SJSA1 (cell line): ENCODE measurements at places on chromosomes 7 and 10. TPM values are rescaled to one million over a fixed set of nuclear protein-coding genes. Genes with fewer than 3 reads are reported as not detected.

Gene MYL7
- not detected in 2 replicates for total RNA-seq

Gene RNF148
- total RNA-seq = 0.39 TPM in 1 of 2 replicates, not detected in the other

Gene DCLRE1A
- total RNA-seq = 10.6 and 14.6 TPM in 2 replicates

Gene CDC14C
- total RNA-seq = not detected in 2 replicates

Gene MSS51
- total RNA-seq = 0.22 and 0.71 TPM in 2 replicates

Gene FBXL13
- total RNA-seq = 0.16 and 0.18 TPM in 2 replicates

DNA sequence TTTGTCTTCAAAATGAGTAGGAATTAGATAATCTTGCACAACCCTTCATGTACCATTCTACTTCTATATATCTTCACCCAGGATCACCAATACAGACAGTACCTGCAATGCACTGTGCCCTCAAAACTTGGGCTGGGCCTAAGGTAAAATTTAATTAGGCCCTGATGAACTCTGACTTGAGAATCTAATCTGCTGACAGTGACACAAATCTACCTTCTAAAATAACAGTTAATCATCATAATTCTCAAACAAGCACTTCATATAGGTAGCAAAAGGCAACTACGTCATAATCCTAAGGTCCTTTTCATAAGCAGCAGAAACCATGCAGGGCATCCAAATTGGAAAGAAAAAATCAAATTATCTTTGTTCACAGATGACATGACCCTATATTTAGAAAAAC is 4.1 kb downstream of the ZNF25 start:
- peaks cover 5% of the 10 kb centered on the region; the same call in 1 of the 2 replicates for H3K36me3 ChIP-seq
- no peak overlapping the region for H3K4me3 ChIP-seq
- no peaks in the 10 kb centered on the region for H3K27me3 ChIP-seq
- H3K4me1 ChIP-seq = 0 out of 2 replicates have a peak, but pooled peaks cover 4% of the 10 kb centered on the region

GRCh38 chr7:2258661-2259365 is 16.8 kb downstream of the NUDT1 start:
- H3K36me3 ChIP-seq = peaks cover 51% of the 10 kb centered on the region
- H3K4me1 ChIP-seq = no peaks in the 10 kb centered on the region
- H3K27ac ChIP-seq = no peak overlapping the region
- no peak for DNase-seq
- no peak overlapping the region for H3K4me3 ChIP-seq

- H3K27ac ChIP-seq = peak overlapping the region; percentile 31
- H3K36me3 ChIP-seq = no peaks in the 10 kb centered on the region
- peaks cover 31% of the 10 kb centered on the region for H3K4me1 ChIP-seq
- no peaks in the 10 kb centered on the region for H3K27me3 ChIP-seq
These were observed 32.3 kb upstream of the ARID5B start for GRCh38 chr10:61869041-61869675.

DNA sequence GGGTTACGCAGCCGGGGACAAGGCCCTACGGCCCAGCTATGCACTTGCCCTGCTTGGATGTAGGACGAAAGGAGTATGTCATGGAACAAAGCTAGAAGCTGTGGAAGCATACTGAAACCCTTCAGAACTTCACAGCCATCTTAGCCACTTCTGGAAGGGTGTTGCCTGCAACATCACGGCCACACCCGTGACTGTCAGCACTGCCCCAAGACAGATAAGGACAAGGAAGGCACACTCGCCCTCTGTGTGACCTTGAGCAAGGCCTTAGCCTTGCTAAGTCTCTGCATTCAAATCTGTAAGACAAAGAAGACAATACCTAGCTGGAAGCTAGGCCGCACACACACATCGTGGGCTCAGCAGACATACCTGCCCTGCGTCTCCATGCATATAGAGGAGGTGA is 352.5 kb upstream of the MGMT start:
- H3K27ac ChIP-seq = no peak overlapping the region
- DNase-seq = no peak
- no peaks in the 10 kb centered on the region for H3K27me3 ChIP-seq
- no peaks in the 10 kb centered on the region for H3K4me1 ChIP-seq
- no peaks in the 10 kb centered on the region for H3K36me3 ChIP-seq
- no peak overlapping the region for H3K4me3 ChIP-seq

DNA sequence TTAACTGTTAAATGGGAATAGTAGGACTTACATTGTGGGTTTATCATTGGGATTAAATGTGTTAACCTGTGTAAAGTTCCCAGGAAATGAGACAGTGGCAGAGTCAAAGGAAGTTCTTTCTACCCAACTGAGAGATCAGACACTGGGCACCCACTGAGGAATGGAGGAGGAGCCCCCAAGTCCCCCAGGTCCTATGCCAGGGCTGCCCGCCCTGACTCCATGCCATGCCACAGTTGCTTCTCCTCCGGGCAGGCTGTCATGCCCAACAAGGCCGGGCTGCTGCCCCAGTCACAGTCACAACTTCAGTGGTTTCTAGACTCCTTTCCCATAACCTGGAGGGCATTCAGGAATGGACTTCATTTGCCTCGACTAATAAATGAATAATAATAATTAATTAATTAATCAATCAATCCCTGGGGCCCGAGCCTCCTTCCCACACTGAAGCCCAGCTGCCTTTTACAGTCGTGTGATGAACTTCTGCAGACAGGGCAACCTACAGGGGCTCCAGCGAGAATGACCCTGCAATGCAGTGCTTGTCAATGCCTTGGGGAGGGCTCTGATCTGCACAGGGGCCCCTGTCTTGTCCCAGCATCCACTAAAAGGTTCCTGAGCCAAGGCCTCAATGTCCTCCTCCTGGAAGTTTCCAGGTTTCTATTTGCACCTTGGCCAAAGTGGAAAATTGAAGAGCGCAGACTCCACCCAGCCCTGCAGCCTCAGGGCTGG is 32.4 kb downstream of the DRGX start:
- DNase-seq = peak; percentile 30
- no peaks in the 10 kb centered on the region for H3K36me3 ChIP-seq
- no peak overlapping the region for H3K4me3 ChIP-seq
- no peaks in the 10 kb centered on the region for H3K27me3 ChIP-seq
- H3K27ac ChIP-seq = no peak overlapping the region

GRCh38 chr10:86391236-86391840 is 24.7 kb upstream of the GRID1 start:
- no peak for DNase-seq
- H3K4me3 ChIP-seq = no peak overlapping the region
- no peak overlapping the region for H3K27ac ChIP-seq
- no peaks in the 10 kb centered on the region for H3K4me1 ChIP-seq
- H3K36me3 ChIP-seq = no peaks in the 10 kb centered on the region

DNA sequence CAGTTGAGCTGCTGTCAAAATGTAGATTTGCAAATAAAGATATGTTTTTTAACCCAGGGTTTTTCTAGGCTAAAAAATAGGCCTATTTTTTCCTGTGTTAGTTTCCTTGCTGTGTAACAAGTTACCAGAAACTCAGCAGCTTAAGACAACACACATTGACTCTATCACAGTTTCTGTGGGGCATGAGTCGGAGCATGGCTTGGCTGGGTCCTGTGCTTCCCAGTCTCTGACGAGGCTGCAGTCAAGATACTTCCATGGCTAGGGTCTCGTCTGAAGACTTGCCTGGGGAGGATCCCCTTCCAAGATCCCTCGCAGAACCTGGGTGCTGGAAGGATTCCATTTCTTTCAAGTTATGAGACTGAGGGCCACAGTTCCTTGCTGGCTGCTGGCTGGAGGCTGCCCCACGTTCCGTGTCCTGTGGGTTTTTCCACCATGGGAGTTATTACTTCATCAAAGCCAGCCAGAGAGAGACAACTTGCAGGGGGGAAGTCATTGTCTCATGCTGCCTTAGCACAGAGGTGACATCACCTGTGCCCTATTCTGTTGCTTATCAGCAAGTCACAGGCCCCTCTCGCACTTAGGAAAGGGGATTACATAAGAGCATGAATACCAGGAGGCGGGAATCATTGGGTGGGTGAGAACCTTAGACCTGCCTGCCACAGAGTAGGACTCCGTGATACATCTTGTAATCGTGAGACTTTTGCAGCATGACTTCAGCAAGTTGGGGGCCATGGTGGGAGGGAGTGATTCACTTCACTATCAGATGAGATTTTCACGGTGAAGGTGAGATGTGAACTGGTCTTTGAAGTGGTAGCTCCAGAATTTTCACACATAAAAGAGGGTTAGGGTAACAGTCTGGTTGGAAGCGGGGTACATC is 77.9 kb downstream of the CCNY start:
- no peak overlapping the region; the same call in 1 of the 2 replicates for H3K27ac ChIP-seq
- H3K27me3 ChIP-seq = no peaks in the 10 kb centered on the region
- DNase-seq = no peak
- H3K36me3 ChIP-seq = no peaks in the 10 kb centered on the region
- H3K4me1 ChIP-seq = peaks cover 33% of the 10 kb centered on the region
- H3K4me3 ChIP-seq = no peak overlapping the region

DNA sequence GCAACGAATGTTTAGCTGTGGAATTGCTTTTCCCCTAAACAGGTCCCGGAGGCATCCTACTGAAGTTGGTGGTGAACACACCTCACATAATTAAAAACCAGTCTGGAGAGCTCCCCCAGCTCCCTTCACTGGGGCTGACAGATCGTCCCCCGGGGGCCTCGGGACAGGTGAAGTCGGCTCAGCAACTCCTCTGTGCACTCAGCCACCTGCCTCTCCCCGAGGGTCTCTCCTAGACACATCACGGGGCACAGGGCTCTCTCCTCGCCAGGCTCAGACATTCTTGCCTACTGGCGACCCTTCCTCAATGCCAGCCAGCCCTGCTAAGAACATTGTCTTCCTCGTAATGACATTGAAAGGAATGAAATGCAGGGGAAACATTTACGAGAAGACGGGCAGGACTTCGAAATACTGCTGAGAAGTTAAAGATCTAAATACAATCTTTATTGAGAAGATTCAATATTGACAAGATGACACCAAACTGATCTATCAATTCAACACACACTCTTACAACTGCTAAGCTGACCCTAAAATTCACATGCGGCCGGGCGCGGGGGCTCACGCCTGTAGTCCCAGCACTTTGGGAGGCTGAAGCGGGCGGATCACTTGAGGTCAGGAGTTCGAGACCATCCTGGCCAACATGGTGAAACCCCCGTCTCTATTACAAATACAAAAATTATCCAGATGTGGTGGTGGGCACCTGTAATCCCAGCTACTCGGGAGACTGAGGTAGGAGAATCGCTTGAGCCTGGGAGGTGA is 88.1 kb upstream of the DNAAF5 start:
- no peak overlapping the region for H3K27ac ChIP-seq
- no peak for DNase-seq
- no peak overlapping the region for H3K4me3 ChIP-seq
- H3K27me3 ChIP-seq = no peaks in the 10 kb centered on the region

DNA sequence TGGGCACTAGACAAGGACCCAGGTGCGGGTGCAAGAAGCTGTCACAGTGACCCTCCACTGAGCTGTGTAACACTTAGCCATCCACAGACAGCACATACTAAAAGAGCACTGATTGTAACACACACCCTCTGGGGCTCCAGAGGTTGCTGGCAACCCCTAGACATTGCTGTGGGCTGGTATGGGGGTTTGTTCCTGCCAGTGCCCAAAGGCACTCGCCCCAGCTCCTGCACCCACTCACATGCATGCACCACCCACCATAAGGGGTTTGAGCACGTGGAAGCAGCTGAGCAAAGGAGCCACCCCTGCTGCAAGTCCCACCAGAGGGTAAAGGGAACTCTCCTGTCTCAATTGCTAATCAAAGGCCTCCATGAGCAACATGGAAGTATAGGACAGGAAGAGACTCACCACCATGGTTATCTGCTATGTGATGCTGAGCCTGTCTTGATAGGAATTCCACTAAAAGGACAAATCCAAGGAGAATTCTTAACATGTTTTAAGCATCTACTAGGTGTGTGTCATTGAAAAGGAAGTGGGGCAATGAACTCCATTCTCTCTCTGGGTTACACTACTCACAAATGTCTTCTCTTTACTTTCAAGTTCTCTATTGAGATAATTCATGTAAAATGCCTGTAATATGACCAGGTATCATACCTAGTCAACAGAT is 103.1 kb downstream of the GFRA1 start:
- H3K36me3 ChIP-seq = no peaks in the 10 kb centered on the region
- no peak overlapping the region for H3K4me3 ChIP-seq
- no peaks in the 10 kb centered on the region for H3K27me3 ChIP-seq
- no peak for DNase-seq

- no peaks in the 10 kb centered on the region for H3K4me1 ChIP-seq
- peaks cover 15% of the 10 kb centered on the region for H3K27me3 ChIP-seq
- no peaks in the 10 kb centered on the region for H3K36me3 ChIP-seq
- no peak for DNase-seq
- H3K4me3 ChIP-seq = no peak overlapping the region
These were observed 13.5 kb downstream of the IKZF1 start for GRCh38 chr7:50317697-50318669.

GRCh38 chr7:144527051-144527471 is 123.6 kb upstream of the NOBOX start:
- H3K4me3 ChIP-seq = no peak overlapping the region
- no peaks in the 10 kb centered on the region for H3K36me3 ChIP-seq
- H3K27ac ChIP-seq = no peak overlapping the region
- no peaks in the 10 kb centered on the region for H3K4me1 ChIP-seq
- no peak for DNase-seq
- no peaks in the 10 kb centered on the region for H3K27me3 ChIP-seq

DNA sequence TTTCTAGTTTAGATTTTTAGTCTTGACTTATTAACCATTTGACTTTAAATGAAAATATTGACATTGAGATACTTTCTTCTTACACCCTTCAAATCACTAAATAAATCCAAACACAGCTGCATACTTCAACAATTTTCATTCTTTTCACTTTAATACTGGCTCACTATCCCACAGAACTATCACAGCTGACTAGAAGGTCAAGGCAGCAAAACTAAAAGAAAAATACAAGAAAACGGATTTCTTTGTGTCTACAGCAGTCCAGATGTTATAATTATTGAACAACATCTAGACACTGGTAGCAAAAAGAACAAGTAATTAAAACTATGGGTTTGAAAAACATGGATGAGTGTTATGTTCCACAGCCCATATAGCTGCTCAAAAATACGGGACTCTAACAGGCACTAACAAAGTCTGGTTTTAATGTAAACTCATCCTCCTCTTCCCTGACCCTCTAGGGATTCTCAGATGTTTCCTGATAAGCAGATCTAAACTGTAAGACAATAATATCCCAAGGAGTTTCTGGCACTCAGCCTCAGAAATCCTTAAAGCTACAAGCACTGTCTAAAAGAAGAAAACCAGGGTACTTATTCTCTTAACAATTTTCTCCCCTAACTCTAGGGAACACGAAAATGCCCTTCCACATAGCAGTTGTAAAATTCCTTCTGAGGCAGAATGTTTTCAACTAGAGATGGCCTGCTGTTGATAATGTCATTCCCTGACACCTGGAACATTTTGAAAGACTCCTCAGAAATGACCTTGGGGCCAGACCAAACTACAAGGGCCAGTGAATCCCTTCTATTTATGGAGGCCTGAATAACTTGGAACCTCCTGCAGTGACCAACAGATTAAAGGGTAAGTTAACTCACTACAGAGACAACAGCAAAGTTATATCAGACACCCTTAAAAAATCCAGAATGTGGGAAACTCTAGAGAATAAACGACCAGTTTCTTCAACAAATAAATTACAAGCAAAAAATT is 12.8 kb downstream of the DNMBP start:
- H3K36me3 ChIP-seq = peaks cover 8% of the 10 kb centered on the region
- peaks cover 54% of the 10 kb centered on the region for H3K4me1 ChIP-seq
- no peak overlapping the region for H3K4me3 ChIP-seq
- no peaks in the 10 kb centered on the region for H3K27me3 ChIP-seq
- DNase-seq = no peak
